ENCODE measurements at places on chromosomes 16 and 17.
A peak's percentile ranks its signal among the peaks of the same experiment; 100 is the strongest.

GRCh38 chr16:68921637-68922036, 78.3 kb downstream of the TANGO6 start:
- DNase-seq: no peak

GRCh38 chr17:50637829-50638605, 3.3 kb downstream of the ABCC3 start:
- no peak for DNase-seq

GRCh38 chr17:17783825-17784656, 52.7 kb downstream of the SREBF1 start:
- peak; percentile 39 for DNase-seq

DNA sequence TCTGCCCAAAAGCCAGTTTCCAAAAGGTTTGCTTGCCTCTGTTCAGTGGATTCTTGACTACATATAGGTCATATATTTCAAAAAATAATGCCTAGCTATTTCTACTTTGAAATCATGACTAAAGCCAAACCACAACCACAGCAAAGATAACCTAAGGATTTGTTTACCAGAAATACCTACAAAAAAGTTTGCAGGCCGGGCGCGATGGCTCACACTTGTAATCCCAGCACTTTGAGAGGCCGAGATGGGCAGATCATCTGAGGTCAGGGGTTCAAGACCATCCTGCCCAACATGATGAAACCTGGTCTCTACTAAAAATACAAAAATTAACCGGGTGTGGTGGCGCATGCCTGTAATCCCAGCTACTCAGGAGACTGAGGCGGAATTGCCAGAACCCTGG, 15.2 kb downstream of the CARHSP1 start:
- no peak for DNase-seq

GRCh38 chr17:36485805-36486203, 677 bp upstream of the ZNHIT3 start:
- DNase-seq: no peak

DNA sequence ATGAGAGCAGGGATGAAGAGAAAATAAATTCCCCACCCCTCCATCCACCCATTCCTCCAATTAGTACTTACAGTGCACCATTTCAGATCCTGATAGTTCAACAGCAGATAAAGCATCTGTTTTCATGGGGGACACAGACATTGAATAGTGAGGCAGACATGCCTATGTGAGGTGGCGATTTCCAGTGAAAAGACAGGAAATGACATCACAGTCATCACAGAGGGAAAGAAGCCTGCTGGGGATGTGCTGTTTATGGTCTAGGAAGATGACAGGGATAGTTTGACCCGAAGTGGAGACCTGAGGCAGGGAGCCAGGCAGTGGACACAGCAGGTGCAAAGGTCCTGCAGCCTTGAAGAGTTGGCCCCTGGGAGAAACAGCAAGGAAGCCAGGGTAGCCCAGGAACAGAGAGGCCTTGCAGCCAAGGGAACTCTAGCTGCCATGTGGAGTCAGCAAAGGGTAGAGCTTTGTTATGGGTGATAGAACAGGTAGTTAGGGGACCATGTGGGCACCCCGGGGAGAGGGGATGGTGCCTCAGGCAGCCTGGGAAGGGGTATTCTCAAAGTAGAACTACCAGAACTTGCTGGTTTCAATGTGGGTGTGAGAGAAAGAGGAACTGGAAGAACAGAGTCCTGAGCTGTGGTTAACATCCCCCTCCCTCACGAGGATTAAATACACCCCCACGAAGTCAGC, 256.6 kb downstream of the CPPED1 start:
- no peak for DNase-seq

DNA sequence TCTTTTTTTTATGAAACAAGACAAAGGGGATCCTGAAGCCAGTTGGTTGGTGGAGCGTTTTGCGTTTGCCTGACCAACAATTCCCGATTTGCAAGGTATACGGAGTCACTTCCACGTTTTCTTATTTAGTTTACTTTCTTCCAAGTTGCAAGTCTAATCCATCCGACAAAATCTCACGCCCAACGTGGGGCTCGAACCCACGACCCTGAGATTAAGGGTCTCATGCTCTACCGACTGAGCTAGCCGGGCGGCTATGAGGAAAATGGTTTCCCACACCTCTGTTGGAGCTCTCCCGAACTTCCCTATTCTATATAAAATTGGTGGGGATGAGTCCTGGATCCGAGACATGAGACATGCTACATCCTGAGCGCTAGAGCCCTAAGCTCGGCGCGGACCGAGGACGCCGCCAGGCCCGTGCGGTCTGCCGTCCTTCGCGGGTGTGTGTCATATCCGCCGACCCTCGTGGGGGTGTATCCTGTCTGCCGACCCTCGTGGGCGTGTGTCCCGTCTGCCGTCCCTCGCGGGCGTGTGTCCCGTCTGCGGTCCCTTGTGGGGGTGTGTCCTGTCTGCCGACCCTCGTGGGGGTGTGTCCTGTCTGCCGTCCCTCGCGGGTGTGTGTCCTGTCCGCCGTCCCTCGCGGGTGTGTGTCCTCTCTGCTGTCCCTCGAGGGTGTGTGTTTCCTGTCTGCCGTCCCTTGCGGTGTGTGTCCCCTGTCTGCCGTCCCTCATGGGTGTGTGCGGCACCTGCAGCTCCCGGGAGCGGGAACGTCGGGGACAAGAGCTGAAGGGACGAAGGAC, 22.6 kb downstream of the ZNF213 start:
- DNase-seq: peak; percentile 95

- no peak for DNase-seq
Measured at GRCh38 chr17:82195675-82196672, 16.7 kb downstream of the CCDC57 start.

DNA sequence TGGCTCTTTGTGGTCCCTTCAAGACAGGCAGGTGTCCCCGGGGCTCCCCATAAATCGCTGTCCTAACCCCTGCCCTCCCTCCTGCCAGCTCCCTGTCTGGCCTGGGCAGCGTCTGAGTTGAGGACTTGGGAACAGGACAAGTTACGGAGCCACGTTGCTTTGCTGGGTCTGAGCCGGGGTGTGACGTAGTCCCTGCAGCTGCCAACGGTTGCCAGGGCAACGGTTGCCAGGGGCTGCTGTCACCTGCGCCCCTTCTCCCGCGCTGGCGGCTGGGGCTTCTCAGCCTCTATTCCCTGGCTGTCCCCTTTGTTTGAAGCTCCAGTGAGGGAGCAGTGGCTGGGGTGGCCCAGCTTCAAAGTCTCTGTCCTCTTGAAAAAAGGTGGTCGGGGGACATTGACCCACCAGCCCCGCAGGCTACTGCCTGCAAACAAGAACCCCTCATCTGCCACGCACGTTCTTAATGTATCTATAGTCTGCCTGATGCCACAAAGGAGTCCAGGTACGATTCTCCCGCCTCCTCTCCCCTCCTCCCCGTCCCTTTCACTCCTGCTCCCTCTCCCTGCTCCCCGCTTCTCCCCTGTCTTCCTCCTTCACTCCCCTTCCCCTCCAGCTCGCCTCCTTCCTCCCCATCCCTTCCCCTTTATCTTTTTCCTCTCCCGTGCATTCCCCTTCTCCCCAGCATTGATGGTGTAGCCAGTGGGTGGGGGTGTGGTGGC, 10.9 kb downstream of the ADGRG1 start:
- DNase-seq: no peak

DNA sequence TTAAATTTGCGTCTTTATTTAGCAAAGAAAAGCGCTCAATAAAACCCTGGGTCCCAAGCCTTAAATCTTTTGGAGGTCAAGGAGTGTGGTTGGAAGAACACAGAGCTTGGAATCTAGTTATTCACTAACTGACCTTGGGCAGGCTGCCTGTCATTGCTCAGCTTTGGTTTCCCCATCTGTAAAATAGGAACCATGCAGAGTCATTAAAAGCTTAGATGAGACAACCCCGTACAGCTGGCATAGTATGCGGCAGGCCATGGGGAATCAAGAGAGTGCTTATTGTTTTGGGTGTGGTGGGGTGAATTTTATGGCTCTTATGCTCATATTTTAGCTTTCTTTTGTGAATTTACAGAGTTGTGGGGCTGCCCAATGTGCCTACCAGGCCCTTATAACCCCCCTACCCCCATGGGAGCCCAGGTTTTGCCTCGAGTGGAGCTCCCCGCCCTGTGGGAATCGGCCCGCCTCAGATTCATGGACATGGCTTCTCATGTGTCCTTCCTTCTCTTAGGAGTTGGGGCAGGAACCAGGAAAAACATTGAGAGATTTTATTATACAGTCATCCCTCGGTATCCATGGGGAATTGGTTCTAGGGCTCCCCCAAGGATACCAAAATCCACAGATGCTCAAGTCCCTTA, 113.5 kb downstream of the CLEC16A start:
- DNase-seq: no peak

GRCh38 chr17:69503711-69504110, 89.2 kb downstream of the MAP2K6 start:
- no peak for DNase-seq

DNA sequence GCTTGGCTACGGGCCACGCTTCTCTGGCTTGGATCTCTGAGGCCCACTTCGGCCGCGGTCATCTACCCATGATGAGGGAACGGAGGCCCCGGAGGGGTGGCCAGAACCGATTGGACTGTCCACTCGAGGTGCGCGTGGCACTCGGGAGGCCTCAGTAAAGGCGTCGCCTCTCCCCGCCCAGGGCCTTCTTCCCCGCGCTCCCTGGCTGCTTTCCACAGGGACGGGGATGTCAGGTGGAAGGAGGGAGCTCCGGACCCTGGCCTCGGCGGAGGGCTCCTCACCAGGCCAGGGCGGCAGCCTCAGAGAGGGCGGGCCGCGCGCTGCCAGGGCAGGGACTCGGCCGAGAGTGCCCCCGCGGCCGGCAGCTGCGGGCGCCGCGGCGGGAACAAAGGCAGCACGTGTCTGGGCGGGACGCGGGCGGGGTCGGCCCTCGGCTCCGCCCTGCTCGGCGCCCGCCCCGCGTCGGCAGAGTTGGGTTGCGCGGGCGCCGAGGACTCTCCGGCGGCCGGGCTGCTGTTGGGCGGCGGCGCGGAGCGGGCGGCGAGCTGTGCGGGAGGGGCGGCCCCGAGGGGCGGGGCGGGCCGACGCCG, 587 bp upstream of the CDK5R1 start:
- DNase-seq: peak; percentile 58
